ENCODE measurements at places on chromosomes 3 and 15.

- no peak for DNase-seq
Observed at GRCh38 chr3:71977525-71977924, 192.6 kb upstream of the PROK2 start.

GRCh38 chr15:58165661-58166060 lies 27.5 kb downstream of the AQP9 start:
- peak; percentile 79 for DNase-seq

DNA sequence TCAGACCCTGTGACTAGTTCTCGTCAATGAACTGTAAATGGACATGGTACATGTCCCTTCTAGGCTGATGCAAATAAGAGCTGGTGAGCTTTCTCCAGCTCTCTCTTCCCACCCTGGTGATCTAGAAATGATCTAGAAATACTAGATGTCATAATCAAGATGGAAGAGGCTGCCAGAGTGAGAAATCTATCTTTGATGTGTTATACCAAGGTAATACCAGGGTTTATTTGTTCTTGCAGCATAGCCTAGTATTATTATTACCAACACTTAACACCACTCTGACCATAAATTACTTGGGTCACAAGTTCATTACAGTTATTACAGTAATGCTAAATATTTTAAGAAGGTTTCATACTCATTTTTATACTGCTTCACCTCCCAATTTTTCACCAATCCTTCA lies 138.4 kb upstream of the LMCD1 start:
- no peak for DNase-seq

DNA sequence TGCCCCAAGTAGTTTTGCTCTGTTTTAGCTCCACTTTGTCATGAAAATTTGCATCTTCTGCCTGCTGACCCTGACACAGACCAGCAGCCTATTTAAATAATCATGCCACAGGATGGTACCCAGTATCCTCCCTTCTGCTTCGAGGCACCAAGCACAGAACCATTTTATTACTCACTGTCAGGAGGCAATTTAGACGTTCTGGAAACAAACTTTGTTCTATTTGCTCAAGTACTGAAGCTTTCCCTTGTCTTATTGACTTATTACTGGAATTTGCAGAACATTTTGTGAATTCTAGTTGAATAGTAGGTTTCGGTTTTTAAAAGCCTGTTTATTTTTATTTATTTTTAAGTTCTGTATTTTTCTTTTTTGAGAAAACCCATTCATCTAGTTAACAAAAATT lies 279.6 kb upstream of the GADL1 start:
- no peak for DNase-seq

- DNase-seq, result no peak
Observed at GRCh38 chr3:77795013-77795412, 755.1 kb downstream of the ROBO2 start.

DNA sequence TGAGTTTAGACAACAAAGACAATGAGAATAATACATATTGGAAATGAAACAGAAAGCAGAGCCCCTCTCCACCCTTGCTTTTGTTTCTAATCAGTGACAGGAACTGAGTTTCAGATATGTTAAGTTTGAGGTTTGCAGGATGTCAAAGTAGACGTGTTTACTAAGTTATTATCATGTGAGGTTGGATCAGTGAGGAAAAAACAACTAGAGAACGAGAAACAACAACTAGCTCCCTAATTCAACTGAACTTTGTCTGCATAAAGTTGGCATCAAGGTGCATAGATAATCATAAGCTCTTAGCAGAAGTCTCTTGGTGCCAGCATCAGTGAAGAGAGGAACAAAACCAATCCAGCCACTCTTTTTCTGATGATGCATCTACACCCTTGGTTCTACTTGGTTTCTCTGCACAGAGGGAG lies 491.1 kb upstream of the NR2F2 start:
- no peak for DNase-seq

GRCh38 chr15:93467337-93467736 lies 378.3 kb upstream of the RGMA start:
- no peak for DNase-seq

- peak; percentile 34 for DNase-seq
Observed at GRCh38 chr3:43330981-43331380, 44.6 kb downstream of the SNRK start.

DNA sequence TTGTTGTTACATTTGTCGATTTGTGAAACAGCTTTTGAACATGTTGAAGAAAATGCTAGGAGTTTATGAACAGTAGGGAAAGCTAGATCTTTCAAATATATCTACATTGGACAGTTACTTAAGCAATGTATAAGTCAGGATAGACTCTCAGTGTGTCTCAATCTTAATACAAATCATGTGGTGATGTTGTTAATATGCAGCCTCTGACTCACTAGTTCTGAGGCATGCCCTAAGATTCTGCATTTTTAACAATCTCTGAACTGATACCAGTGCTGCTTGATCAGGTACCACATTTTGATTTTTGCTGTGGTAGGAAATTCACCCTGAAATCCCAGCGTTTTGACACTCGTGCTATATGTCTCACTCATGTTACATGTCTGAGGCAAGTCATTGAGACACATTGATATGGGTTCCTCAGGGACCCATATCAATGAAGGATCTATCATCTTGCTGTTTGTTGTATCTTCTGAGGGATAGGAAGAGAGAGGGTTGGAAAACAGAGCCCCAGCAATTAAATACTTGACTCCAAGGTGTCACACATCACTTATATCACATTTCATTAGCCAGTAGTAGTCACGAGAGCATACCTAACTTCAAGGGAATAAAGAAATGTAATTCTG lies 597.9 kb downstream of the TAFA4 start:
- DNase-seq, result no peak

DNA sequence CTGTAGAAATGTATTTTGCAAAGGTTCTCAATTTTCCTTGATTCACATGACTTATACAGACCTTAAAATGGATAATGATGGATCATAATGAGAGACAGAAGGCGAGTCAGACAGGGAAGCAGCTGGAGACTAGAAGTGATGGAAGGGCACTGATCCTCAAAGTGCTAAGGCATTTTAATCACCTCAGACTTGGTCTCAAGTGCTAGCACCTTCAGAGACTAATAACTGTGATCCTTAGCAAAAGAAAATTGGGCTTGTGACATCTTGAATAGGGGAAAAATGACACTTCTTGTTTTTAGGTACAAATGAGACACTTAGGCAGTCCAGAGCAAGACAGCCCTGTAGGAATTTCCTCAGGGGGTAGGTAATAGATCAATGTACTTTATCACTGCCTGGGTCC lies 1011.7 kb downstream of the SQOR start:
- no peak for DNase-seq

- DNase-seq, result peak; percentile 76
Observed at GRCh38 chr3:143302638-143303171, 183.1 kb downstream of the CHST2 start.

GRCh38 chr15:101844916-101845315 lies 32.9 kb downstream of the OR4F15 start:
- no peak for DNase-seq

DNA sequence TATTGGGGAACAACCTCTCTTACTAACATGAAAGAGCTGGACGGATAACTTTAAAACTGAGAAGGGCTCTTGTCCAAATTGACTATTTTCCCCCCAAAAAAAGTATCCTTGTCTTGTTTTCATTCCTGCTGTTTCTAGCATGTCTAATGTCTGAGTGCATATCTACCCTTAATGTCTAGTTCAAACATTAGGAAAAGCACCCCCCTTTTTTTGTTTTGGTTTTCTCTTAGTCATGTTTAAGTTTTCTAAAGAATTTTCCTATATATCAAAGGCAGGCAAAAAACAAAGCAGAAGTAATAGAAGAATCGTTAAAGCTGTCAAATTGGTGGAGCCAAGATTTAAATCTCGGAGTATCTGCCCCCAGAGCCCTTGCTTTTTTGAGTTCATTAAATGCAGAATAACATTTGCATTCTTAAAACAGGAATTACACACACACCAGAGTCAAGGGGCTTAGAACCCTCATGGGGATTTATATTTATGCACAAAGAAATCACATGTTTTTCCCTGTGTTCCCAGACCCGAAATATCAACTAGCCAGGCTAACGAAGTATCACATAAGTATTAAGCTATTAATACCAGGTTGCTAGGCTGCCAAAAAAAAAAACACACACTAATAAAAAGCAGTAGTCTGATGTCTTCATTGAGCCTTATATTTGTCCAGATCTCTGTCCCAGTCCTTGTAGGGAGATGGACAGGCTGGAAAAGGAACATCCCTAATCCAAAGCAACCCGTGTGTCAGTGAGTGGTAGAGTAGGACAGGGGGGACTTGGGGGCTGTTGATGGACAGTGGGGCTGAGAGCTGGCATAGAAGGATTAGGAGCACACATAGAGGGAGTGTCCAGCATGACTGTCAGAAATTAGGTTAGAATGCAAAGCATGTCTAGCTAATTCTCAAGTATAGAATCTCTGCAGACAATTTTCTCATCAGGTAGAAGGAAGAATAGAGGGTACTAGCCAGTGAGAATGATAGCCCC lies 103.6 kb upstream of the BFSP2 start:
- no peak for DNase-seq

DNA sequence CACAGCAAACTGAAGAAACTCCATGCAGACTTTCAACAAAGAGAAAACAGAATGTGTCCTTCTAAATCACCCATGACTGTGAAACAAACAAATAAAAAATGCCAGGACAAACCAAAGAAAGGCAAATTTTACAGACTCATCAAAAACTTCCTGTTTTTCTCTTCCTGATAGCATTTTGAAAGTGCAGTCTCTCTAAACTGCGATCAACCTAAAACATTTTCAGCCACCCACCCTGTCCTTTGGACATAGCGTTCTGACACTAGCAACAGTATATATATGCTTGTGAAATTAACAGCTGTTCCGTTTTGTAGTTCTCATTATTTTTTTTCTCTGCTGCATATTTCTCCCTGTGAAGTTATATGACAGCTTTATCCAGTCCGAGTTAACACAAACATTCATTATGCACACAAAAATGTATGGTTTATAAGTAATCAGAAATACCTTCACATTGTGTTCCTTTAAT lies 151.7 kb downstream of the FBN1 start:
- DNase-seq, result no peak

DNA sequence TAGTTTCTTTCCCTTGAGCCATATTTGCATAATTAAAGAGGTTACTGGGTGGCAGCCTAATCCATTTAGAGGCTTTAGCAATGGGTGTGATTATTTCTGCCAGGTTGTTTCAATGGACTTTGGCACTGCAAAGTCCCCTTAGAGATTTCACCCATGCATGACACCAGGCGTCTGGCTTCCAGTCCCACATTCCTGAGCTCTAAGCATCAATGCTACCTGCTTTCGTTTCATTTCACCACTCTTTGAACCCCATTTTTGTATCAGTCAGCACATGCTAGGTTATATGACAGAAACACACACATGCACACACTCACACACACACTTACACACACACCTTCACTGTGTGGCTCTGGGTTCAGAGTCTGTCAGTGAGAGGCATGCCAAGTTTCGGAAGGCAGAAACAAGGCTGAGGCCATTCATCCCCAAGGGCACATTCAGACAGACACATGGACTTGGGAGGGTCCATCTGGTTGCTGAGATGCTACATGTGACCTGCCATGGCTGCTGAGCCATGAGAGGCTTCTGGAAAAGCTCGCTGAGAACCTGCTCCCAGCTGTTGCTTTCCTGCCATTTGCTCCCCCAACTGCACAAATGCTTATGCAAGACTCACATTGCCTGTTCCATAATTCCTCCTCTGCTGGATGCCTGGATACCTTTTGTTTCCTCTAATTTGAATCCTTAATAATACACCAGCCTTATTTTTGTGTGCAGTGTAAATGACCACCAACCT lies 354.1 kb downstream of the GABRG3 start:
- DNase-seq, result no peak

- DNase-seq, result no peak
Observed at GRCh38 chr15:68658151-68658550, 79.4 kb downstream of the CORO2B start.

DNA sequence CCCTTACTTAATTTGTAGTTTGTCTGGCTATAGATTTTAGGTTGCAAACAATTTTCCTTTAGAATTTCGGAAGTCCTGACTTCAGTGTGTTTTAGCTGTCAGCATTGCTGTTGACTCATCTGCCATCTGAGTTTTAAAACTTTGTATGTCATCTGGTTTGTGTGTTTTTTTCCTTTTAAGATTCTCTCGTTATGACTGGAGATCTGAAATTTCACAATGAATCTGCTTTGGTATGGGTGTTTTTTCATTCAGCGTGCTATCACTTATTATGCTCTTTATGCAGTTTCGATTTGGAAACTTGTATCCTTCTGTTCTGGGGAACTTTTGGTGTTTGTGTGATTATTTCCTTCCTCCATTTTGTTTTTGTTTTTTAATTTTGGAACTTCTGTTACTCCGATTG lies 53.7 kb upstream of the ZNF280D start:
- peak; percentile 23 for DNase-seq

- DNase-seq, result no peak
Observed at GRCh38 chr3:72894976-72895552, 7.2 kb downstream of the GXYLT2 start.

DNA sequence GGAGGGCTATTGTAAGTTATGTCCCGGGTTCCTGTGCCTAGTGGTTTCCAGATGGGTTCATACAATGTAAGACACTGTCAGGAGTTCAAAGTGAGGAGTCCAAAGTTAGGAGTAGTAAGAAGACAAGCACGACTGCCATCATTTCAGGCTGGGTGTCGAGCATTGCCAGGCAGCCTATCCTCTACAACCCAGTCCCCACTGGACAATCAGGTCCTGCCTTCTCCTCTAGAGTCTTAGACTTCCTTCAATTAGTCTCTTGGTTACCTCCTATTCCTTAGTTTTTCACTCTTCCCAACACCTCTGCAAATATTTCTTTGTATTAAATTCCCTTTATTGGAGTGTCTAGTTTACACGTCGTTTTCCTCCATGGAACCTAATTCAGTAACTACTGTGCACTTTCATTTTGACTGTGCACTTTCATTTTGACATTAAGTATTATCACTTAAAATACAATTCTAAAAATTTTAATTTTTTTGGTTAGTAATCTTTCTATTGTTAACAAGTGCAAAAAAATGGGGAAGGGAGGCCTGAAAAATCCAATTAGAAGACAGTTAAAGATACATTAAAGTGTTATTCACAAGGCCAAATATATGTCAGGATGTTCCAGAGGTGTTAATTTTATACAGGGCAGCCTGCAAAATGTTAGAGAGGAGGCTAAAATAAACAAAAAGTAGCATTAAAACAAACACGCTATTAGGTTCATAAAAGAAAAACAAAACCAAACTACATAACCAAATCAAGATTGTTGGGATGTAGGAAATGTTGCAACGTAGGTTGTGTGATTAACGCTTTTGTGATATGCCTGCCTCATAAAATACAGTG lies 155.3 kb downstream of the TBL1XR1 start:
- DNase-seq, result no peak

GRCh38 chr3:100756441-100756840 lies 47.1 kb downstream of the TFG start:
- no peak for DNase-seq

DNA sequence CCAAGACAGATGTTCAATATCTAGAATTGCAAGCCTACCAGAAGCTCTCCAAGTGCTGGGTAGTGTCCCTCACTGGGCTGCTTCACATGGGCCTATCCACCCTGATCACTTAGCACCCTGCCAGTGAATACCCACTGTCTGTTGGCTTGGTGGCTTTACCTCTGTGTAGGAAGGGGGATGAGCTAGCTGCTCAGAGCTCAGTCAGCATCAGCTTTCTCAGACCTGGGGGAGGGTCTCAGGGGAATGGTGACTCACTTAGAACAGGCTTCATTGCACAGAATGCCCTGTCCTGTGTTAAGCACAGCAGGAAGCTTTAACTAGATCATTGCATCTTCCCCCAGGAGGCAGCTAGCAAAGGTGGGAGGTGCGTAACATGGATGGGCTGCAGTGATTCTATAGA lies 209.8 kb downstream of the PDCD6IP start:
- peak; percentile 65 for DNase-seq

- DNase-seq, result no peak
Observed at GRCh38 chr15:41948490-41948889, 23.9 kb downstream of the EHD4 start.

GRCh38 chr3:95148107-95148506 lies 1085.2 kb downstream of the NSUN3 start:
- DNase-seq, result no peak

Measured in choroid plexus epithelial cell (primary cell).